ENCODE measurements at places on chromosomes 11 and 22.

DNA sequence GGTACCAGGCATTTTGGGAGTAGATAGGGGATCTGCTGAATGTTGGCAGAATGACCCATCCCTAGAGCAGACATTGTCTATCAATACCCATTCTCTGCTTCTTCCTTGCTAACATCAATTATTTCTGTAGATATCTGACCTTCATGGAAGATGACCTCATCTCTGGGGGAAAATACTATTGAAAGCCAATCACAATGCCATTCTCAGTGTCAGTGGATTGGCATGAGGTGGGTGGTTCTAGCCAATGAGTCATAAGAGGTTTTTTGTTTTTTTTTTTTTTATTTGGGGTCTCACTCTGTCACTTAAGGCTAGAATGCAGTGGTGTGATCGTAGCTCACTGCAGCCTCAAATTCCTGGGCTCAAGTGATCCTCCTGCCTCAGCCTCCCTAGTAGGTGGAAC, 42.5 kb downstream of the SNX19 start:
- DNase-seq, result no peak

- no peak for DNase-seq
Measured at GRCh38 chr11:16780146-16780545, 41.7 kb downstream of the C11orf58 start.

DNA sequence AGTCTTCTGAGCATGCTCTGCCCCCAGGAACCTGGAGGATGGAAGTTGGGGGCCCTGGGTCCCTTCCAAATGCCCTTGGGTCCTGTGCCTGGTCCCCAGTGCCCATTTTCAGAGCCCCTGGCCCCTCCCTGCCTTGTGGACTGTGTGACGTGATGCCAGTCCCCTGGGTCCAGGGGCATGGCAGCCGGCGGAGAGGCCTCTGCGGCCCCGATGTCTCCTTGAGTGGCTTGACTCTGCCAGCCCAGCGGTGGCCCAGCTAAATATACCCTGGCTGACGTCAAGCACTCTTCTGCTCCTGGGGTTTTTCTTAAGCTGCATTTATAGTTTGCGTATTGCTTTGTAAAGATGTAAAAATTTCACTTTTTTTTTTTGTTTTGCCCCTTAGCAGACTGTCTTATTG, 35.2 kb upstream of the PARVG start:
- DNase-seq, result no peak

DNA sequence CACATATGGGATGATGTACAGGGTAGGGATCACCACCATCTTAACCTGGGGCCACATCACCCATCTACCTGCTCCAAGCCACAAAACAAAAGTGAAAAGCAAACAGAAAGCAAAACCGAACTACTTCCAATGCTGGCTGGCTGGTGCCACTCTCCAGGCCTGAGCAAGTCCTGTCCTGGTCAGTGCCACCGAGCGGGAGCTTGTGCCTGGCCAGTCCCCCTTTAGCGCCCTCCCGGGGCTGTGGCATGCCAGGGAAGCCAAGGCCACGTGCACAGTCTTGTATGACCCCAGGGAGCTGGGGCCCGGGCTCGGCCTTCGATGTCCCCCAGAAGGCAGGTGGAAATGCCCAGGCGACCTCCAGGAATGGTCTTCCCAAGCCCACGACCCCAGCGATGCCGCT, 17.9 kb upstream of the NAP1L4 start:
- no peak for DNase-seq

Measured in NCI-H1436 treated with DMSO at 0.1 percent for 48 hours (cell line).